Stimulated activated CD4-positive, alpha-beta T cell treated with anti-CD3 and anti-CD28 coated beads, TNF-alpha, amount 100 ng/mL, for 4 hours (primary cell): ENCODE measurements at places on chromosomes 1 and 21.

GRCh38 chr1:24119489-24119858, 7.5 kb upstream of the MYOM3 start:
- DNase-seq: no peak

GRCh38 chr1:43348809-43349593, 9.8 kb upstream of the CDC20 start:
- DNase-seq: peak; percentile 22

DNA sequence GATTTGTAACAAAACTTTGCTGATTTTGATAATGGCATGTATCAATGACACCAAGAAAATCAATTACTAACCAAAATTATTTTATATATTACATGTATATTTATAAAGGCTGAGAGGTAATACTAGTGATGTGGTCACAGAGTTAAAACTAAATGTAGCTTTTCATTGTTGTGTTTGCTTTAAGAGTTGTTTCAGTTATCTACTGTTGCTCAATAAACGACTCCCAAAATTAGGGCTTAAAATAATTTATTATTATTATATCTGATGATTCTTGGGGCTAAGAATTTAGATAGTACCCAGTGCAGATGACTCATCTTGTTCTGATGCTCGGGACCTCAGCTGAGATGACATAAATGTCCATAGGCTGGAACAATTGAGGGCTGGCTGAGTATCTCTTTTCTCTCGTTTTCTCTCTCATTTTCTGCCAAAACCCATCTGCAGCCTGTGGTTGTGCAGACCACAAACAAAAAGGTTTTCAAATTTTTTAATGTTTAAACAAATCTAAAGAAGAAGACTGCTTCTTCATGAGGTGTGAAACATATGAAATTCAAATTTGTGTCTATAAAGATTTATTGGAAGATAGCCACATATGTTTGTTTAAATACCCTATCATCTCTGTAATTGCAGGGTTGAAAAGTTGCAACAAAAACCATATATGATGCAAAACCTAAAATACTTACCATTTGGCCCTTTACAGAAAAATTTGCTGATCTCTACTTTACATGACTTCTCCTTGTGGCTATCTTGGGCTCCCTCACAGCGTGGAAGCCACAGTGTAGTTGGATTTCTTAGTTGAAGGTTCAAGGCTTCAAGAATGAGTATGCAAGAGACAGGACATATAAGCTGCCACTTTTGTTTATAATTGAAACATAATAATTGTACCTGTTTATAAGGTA, 14.8 kb upstream of the PTPRC start:
- no peak for DNase-seq

DNA sequence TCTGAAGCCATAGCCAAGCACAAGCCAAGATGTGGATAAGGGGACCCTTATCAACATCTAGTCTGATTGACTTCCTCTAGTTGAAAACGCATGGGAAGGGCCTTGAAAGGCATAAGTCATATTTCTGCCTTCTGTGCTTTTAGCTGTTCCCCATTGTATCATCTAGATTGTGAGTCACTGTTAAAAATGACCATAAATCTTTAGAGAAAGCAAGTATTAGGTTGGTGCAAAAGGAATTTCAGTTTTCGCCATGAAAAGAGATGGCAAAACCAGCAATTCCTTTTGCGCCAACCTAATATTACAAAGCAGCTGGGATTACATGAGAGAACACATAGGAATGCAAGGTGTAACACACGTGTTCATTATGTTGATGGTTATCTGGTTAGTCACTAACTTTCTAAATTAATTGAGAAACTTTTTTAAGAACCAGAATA, 63.6 kb downstream of the CLIC6 start:
- no peak for DNase-seq

GRCh38 chr1:109091839-109092193, 1.3 kb downstream of the TMEM167B start:
- no peak for DNase-seq

GRCh38 chr1:109910123-109910962, at the start of gene CSF1:
Gene CSF1, plus strand, starts transcription at chr1:109910849. Its CDS starts 175 bp downstream, at chr1:109911024.
- peak; percentile 67 for DNase-seq
